ENCODE measurements at places on chromosomes 11 and 22.
A peak's percentile ranks its signal among the peaks of the same experiment; 100 is the strongest.

- DNase-seq: peak; percentile 71
- H3K27me3 ChIP-seq: no peaks in the 10 kb centered on the region
- H3K36me3 ChIP-seq: no peaks in the 10 kb centered on the region
- H3K27ac ChIP-seq: no peak overlapping the region
- H3K4me3 ChIP-seq: no peak overlapping the region
These were observed 60.6 kb downstream of the NXPE2 start for GRCh38 chr11:114738954-114739353.

DNA sequence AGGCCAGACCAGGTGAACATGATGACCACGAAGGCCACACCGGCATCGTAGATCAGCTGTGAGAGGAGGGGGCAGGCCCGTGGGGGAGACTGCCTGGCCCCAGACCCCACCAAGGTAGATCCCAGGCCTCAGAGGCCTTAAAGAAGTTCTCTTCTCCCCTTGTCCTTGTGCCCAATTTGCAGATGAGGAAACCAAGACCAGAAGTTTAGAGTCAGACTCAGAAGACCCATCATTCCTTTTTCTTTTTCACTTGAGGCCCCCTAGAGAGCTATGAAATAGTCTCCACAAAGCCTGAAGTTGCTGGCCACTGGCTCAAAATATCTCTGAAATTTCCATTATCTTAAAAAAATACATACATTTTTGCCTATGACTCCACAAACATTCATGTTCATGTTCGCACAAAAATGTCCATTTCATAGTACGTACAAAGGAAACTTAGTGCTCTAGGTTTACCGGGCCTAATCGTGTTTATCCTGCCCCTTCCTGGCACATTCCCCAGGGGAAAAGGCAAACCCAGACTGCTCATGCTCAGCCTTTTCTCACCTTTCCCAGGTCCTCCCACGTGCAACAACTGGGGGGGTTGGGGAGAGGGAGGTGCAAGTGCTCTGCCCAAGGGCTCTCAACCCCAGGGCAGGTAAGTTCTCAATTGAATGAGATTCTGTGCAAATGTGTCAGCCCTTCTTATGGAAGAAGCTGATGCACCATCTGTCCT, 19.2 kb downstream of the SLC43A1 start:
- H3K36me3 ChIP-seq: no peaks in the 10 kb centered on the region
- H3K4me3 ChIP-seq: no peak overlapping the region
- H3K27ac ChIP-seq: no peak overlapping the region
- H3K4me1 ChIP-seq: no peaks in the 10 kb centered on the region
- H3K27me3 ChIP-seq: peaks cover 31% of the 10 kb centered on the region
- no peak for DNase-seq

GRCh38 chr11:17540807-17541206, 3.4 kb downstream of the USH1C start:
- no peaks in the 10 kb centered on the region for H3K4me1 ChIP-seq
- H3K4me3 ChIP-seq: no peak overlapping the region
- H3K27me3 ChIP-seq: peaks cover 36% of the 10 kb centered on the region
- H3K36me3 ChIP-seq: no peaks in the 10 kb centered on the region
- no peak overlapping the region for H3K27ac ChIP-seq
- no peak for DNase-seq

DNA sequence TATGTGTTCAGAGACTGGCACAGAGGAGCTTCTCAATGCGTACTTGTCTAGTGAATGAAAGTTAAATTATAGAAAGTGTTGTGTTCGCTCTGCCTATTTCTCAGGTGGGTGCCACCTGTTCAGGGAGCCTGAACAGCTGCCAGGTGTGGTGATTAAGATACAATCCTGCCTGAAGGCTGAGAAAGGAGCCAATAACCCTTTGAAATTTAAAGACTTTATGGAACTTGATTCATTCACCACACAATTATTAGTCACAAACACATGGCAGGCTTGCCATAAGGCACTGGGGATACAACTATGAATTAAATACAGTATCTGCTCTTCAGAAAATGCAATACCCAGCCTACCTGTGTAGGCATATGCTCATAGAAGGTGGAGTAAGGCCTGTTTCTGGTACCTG, 92.9 kb upstream of the AMOTL1 start:
- H3K4me1 ChIP-seq: peaks cover 7% of the 10 kb centered on the region
- H3K27ac ChIP-seq: no peak overlapping the region
- H3K4me3 ChIP-seq: no peak overlapping the region
- H3K36me3 ChIP-seq: no peaks in the 10 kb centered on the region

DNA sequence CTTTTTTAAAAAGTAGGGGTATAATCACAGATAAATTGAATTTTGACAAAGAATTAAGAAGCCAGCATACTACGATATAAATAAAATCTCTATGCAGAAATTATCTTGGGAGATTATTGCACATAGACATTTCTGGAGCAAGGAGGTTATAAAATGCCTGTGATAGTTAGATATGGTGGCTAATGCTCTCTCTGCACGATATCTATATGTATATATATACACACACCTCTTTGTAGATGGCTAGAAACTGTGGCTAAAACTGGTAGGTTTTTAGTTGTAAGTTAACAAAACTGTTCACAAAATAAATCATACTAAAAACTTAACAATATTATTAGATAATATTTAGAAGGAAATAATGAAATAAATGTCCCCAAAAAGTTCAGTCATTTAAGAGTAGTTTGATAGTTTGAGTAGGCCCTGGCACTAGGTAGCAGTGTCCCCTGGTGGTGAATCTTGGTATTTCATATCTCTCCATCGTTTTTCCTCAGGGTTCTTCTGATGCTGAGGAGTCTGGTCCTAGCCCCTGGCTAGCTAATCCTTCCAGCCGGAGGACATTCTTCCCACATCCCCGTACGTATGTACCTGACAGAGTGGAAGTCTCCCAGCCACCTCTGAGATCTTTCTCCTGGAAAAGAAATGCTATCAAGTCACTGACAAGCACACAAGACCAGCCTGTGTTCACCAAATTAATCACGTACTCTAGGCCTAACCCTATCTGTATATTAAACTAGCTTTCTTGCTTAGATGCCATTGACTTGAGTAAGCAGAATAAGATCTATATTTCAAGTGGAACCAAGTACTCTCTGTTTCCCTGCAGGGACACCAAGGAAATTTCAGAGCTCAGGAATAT, 32.2 kb downstream of the ART5 start:
- H3K4me3 ChIP-seq: no peak overlapping the region
- H3K4me1 ChIP-seq: no peaks in the 10 kb centered on the region
- peak; percentile 61 for DNase-seq
- no peak overlapping the region for H3K27ac ChIP-seq
- no peaks in the 10 kb centered on the region for H3K36me3 ChIP-seq
- no peaks in the 10 kb centered on the region for H3K27me3 ChIP-seq

DNA sequence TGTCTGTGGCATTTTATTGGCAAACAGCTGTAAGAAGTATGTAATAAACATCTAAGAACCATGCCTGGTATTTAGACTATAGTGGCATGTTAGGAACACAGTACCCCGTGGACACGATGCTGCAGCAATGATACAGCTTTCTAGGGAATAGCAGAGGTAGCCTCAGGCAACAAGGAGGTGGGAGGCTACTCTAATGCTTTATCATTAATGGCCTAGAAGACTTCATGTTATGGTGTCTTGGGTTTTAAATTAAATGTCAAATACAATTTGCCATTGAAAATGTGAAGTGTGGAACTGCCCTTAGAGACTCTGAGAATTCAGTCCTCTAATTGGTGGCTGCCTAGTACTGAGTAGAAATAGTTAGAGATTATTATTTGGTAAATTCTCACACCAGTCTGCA, 516.9 kb downstream of the CNTN5 start:
- no peaks in the 10 kb centered on the region for H3K36me3 ChIP-seq
- DNase-seq: no peak
- no peak overlapping the region for H3K4me3 ChIP-seq
- no peaks in the 10 kb centered on the region for H3K4me1 ChIP-seq
- no peak overlapping the region for H3K27ac ChIP-seq

DNA sequence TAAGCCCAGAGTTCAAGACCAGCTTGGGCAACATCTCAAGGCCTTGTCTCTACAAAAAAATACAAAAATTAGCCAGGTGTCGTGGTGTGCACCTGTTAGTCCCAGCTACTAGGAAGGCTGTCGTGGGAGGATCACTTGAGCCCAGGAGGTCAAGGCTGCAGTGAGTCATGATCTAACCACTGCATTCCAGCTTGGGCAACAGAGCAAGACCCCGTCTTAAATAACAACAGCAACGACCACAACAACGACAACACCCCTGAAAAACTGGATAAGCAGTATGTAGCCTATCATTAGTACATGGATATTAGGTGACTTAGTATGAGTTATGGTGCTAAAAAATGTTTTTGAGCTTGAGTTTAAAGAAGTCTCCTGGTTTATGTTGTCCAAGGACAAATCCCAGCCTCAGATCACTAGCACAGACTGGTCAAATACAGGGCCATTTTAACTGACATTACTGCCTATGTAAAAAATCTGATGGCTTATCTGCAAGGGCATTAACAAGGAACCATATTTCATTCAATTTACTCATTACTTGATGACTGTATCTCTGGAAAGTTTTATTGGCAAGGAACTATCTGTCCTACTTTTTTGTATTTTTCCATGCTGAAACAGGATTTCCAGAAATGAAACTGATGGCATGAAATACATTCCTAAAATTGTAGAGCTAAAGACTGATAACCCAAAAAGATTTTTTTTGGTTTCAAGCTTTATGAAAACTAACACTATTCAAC, 23.4 kb downstream of the C2CD3 start:
- H3K4me1 ChIP-seq: no peaks in the 10 kb centered on the region
- no peak for DNase-seq
- H3K36me3 ChIP-seq: no peaks in the 10 kb centered on the region
- no peak overlapping the region for H3K27ac ChIP-seq

GRCh38 chr11:83401506-83402225, 115.5 kb upstream of the CCDC90B start:
- peaks cover 6% of the 10 kb centered on the region for H3K4me1 ChIP-seq
- no peaks in the 10 kb centered on the region for H3K27me3 ChIP-seq
- H3K27ac ChIP-seq: no peak overlapping the region
- no peaks in the 10 kb centered on the region for H3K36me3 ChIP-seq
- DNase-seq: no peak
- no peak overlapping the region for H3K4me3 ChIP-seq

DNA sequence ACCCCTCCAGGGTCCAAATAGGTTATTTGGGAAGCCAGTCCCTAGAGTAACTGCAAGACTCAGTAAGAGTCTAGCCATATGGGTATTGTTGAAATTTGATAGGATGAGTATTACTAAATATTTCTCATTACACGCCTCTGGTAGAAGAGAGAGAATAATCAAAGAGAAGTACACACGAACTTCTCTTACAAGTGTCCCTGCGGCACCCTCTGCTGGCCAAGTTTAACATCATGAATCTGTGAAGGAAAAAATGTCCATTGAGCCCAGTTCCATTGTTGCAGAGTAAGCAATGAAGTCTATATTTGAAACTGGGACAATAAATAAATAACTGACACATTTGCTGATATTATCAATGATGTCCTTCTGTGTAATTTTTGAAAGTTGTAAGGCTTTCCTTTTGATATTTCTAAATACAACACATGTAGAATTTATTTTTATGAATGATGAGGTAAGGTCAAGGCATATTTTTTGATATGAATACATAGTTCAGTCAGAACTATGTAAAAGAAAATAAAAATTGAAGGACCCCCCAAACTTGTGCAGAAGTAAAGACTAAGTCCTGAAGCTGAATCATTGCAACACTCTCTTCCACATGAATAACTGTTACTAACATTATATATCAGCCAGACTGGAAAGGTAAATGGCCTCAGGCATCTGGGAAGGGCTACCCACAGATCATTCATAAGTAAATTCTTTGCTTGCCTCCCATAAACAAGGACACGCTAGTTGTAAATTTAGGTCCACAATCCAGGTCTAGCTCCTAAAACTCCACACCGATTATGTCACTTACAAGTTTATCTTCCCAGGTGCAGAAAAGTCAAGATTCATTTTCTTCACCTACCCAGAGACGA, 10.0 kb downstream of the OR51L1 start:
- no peaks in the 10 kb centered on the region for H3K36me3 ChIP-seq
- no peak overlapping the region for H3K4me3 ChIP-seq
- H3K27ac ChIP-seq: no peak overlapping the region
- H3K4me1 ChIP-seq: no peaks in the 10 kb centered on the region
- H3K27me3 ChIP-seq: no peaks in the 10 kb centered on the region

DNA sequence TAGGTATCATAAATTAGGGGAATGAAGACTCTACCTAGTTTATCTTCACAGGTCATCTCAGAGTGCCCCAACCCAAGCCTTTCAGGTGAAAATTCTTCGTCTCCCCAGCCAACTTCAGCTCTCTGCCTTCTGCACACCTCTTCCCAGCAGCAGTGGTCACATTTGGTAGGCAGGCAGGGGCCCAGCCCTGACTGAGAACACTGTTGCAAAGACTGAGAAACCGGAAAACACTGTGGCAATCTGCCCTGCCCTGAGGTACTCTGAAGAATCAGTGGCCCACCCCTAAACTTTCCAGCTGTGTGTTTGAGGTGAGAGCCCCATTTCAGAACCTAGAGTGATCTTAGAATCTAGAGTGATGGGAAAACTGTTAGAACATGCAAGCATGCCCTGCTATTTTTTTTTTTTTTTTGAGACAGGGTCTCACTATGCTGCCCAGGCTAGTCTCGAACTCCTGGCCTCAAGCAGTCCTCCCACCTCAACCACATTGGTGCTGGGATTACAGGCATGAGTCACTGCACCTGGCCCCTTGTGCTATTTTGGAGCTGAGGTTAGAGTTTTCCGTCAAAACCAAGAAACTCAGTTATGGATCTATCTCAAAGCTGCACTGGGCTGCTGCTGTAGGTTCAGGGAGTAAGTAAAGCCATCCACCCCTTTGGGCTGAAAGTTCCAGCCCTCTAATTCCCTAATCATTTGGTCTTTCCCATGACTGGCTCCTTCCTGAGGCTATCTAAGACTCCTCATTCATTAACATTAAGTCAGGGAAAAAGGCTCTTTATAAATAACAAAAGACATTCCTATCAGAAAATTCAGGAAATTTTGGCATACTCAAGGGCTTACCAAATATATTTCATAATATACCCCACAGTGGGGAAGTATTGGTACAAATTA, 1.7 kb upstream of the LDHA start:
- H3K4me1 ChIP-seq: peaks cover 7% of the 10 kb centered on the region
- peaks cover 16% of the 10 kb centered on the region for H3K27me3 ChIP-seq
- peaks cover 9% of the 10 kb centered on the region for H3K36me3 ChIP-seq
- H3K27ac ChIP-seq: no peak overlapping the region

- no peak for DNase-seq
- peaks cover 26% of the 10 kb centered on the region for H3K4me1 ChIP-seq
- H3K4me3 ChIP-seq: peak within 1 kb of the TSS; percentile 93
- H3K27me3 ChIP-seq: no peaks in the 10 kb centered on the region
These were observed at the start of gene AASDHPPT for GRCh38 chr11:106077609-106078455. TSS of gene AASDHPPT (plus strand) at chr11:106077662. CDS start at chr11:106077711, 49 bp downstream.

- H3K36me3 ChIP-seq: no peaks in the 10 kb centered on the region
- no peak for DNase-seq
- H3K27ac ChIP-seq: no peak overlapping the region
- no peaks in the 10 kb centered on the region for H3K27me3 ChIP-seq
These were observed 40.7 kb downstream of the SHANK2 start for GRCh38 chr11:71211631-71212030.

DNA sequence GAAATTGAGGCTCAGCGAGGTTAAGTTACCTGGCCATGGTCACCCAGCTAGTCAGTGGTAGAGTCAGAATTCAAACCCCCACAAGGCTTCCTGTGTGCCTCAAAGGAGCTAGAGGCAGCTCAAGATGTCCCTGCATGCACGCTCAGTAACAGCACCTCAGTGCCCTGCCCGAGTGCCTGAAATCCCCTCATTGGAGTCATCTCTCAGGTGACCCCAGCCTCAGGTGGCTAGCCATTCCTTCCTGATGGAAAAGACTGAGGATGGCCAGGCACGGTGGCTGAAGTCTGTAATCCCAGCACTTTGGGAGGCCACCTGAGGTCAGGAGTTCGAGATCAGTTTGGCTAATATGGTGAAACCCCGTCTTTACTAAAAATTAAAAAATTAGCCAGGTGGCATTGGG, 36.9 kb downstream of the LIF start:
- H3K27ac ChIP-seq: no peak overlapping the region
- H3K4me3 ChIP-seq: no peak overlapping the region
- DNase-seq: no peak
